SJCRH30 (cell line): ENCODE measurements at places on chromosomes 7 and 10. TPM values are rescaled to one million over a fixed set of nuclear protein-coding genes. Genes with fewer than 3 reads are reported as not detected.

GRCh38 chr10:131923038-131923756 lies 22.4 kb downstream of the PPP2R2D start:
- no peak for DNase-seq
- no peak overlapping the region for H3K4me3 ChIP-seq
- no peaks in the 10 kb centered on the region for H3K27me3 ChIP-seq
- H3K27ac ChIP-seq = no peak overlapping the region

DNAH11 gene
- 1.0 and 1.1 TPM in 2 replicates for total RNA-seq

- H3K27ac ChIP-seq = no peak overlapping the region
- H3K4me1 ChIP-seq = peaks cover 35% of the 10 kb centered on the region
- H3K4me3 ChIP-seq = no peak overlapping the region
- H3K27me3 ChIP-seq = no peaks in the 10 kb centered on the region
- peak; percentile 84 for DNase-seq
Observed at GRCh38 chr10:73886085-73886529, 11.8 kb upstream of the CAMK2G start.

GRCh38 chr7:76074972-76075370 lies 27.1 kb downstream of the MDH2 start:
- H3K27ac ChIP-seq = no peak overlapping the region
- no peaks in the 10 kb centered on the region for H3K4me1 ChIP-seq
- no peak overlapping the region for H3K4me3 ChIP-seq
- H3K36me3 ChIP-seq = no peaks in the 10 kb centered on the region
- no peaks in the 10 kb centered on the region for H3K27me3 ChIP-seq
